Stomach (tissue), 19 donors: ENCODE measurements at places on chromosomes 12 and 14. TPM values are rescaled to one million over a fixed set of nuclear protein-coding genes. Genes with fewer than 3 reads are reported as not detected.

The OS9 gene
- total RNA-seq, result 167 TPM

The SIX6 gene
- not detected for total RNA-seq

The SLC6A12 gene
- total RNA-seq, result 1.7 TPM

The USP44 gene
- not detected for total RNA-seq

The CCDC177 gene
- total RNA-seq, result not detected

The KRT6C gene
- not detected for total RNA-seq

The HOXC9 gene
- not detected for total RNA-seq

The GPR162 gene
- total RNA-seq, result 1.8 TPM

The SRRM4 gene
- not detected for total RNA-seq

The IL23A gene
- not detected for total RNA-seq
